ENCODE measurements at places on chromosomes 1 and 21. TPM values are rescaled to one million over a fixed set of nuclear protein-coding genes. Genes with fewer than 3 reads are reported as not detected.

GRCh38 chr1:206010060-206010459 is 6.9 kb upstream of the RAB7B start:
- DNase-seq: no peak

DNA sequence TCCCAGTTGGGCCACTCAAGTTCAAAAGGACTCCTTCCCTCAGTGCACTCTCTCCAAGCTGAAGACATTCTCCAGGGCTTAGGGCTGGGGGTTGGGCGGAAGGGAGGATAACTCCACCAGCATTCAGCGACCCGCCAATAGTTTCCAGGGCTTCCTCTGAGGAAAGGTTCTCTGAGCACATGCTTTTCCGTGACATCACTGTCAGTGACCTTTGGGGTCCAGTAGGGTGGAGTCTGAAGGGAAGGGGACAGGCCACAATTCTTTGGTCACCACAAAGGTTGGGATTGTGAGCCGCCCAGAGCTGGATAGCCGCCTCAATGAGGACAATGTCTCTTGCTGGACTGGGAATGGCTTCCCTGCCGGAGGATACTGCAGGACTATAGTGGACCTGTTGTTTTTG is 22.8 kb upstream of the RXRG start:
- no peak for DNase-seq

DNA sequence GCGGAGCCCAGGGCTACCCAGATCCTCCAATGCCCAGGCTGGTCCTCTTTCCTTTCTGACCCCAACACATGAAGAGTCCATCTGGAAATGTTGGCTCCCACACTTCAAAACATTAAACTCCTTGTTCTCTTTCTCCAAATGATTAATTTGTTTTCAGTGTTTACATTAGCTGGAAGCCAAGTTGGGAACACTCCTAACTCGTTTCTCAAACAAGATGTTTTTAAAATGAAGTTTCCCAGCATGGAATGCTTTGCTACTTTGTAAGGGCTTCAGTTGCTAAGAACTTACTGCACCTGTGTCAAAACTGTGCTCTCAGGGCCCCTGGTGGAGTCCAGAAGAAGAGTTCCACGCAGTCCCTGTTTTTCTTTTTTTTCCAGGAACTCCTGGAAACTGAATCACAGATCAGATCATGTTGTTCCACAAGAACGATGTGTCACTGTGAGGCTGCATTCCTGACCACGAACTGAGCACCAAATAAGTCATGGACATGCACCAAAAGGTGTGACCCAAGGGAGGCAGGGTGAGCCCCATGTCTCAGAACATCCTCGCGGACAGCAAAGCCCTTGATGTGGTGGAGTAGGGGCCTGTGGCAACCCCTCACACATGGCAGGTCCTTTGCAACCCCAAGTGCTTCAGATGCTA is 257.3 kb downstream of the KCNJ6 start:
- DNase-seq: no peak

DNA sequence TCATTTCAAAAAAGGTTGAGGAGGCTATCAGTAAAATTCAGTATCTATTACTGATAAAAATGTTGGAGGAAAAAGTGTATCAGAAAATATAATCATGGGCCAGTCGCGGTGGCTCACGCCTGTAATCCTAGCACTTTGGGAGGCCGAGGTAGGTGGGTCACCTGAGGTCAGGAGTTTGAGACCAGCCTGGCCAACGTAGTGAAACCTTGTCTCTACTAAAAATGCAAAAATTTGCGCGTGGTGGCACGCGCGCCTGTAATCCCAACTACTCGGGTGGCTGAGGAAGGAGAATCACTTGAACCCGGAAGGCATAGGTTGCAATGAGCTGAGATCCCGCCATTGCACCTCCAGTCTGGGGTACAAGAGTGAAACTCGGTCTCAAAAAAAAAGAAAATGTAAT is 5.3 kb upstream of the ATP1A4 start:
- DNase-seq: no peak

DNA sequence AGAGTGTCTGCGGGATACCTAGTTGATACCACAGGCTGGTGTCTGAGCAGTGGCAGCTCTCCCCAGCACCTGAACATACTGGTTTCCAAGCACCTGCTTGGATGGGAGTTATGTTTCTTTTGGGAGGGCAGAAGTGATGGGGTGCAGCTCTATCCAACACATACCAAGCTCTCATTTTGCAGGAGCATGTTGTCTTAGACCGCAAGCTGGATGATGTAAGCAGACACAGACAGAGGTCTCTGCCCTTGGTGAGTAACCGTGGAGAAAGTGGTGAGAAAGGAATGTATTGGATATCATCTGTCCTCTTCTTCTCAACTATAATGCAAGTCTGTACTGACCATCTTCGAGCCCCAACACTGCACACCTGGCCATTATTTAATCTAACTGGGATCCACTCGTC is 37.4 kb downstream of the ZNF496 start:
- DNase-seq: no peak

GRCh38 chr1:204344665-204345355 is 14.9 kb downstream of the PLEKHA6 start:
- DNase-seq: no peak

DNA sequence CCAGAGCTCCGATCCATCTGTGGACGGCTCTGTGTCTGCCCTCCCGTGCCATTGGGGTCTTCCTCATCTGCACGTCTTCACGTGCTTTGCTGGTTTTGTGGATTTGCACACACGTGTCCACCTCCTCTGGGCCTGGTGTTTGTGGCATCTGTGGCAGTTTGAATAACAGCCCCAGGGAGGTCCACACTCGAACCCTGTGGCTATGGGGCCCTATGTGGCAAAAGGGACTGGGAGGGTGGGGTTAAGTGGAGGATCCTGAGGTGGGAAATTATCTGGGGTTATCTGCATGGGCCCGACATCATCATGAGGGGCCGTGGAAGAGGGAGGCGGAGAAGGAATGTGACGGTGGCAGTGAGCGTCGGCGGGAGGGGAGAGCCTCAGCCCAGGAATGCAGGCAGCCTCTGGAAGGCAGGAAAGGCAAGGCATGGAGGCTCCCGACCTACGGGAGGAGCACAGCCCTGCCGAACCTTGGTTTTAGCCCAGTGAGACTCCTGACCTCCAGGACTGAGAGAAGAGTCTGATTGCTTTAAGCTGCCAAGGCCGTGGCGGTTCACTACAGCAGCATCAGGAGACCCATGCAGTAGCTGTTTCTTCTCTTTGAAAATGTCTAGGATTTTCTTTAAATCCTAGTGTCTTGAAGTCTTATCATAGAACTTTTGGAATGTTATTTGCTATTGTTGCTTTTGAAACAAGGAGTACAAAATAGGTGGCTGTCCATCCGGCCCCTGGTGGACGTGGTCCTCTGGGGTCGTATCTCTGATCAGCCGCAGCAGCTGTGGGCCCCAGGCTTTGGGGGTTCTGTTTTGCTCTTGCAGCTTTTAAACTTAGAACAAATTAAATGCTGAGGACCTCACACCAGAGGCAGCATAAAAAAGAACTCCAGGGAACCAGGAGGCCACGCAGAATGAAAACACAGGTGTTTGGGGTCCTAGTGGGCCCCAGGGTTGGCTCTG is 40.0 kb upstream of the LRRC3 start:
- peak; percentile 21 for DNase-seq

Gene ZNF593OS
- not detected for total RNA-seq

Gene SPRR2A
- total RNA-seq: not detected

Gene GJA8
- total RNA-seq: not detected

Data from aorta (tissue), 5 donors.